Stimulated activated CD4-positive, alpha-beta T cell treated with anti-CD3 and anti-CD28 coated beads, Interleukin-4, amount 100 ng/mL, for 1 hour (primary cell): ENCODE measurements at places on chromosomes 2 and 18.

GRCh38 chr2:173235947-173236803, 118.5 kb upstream of the CDCA7 start:
- DNase-seq, result no peak

GRCh38 chr2:195368249-195369217, 288.5 kb upstream of the SLC39A10 start:
- DNase-seq, result no peak

- DNase-seq, result no peak
Observed at GRCh38 chr18:70025580-70025979, 77.9 kb upstream of the CD226 start.

DNA sequence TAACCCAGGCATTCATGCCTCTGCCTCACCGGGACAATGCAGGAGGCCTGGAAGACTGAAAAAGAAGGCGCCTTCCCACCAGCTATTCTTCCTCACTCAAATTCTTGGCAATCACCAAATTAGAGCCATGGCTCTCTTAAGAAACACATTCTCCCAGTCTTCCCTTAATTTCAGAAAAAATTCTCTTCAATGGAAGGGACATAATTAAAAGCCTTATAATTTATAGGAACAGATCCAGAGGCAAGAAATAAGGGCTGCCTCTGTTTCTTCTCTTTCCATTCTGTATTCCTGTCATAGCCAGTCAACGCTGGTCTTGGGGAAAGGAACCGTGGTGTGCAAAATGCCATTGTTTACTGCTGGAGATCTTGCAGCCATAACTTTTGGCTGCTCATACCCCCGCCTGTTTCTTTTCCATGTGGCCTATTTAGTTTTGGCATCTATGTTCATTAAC, 32.8 kb downstream of the DTNA start:
- no peak for DNase-seq
